Activated T-helper 1 cell treated with Interleukin-2 at 50 U/mL for 16 hours (primary cell): ENCODE measurements at places on chromosomes 1 and 21.

GRCh38 chr1:111576547-111576946 lies 43.0 kb upstream of the RAP1A start:
- no peak for DNase-seq

- DNase-seq = no peak
These were observed 97.6 kb upstream of the VANGL1 start for GRCh38 chr1:115544131-115544530.

DNA sequence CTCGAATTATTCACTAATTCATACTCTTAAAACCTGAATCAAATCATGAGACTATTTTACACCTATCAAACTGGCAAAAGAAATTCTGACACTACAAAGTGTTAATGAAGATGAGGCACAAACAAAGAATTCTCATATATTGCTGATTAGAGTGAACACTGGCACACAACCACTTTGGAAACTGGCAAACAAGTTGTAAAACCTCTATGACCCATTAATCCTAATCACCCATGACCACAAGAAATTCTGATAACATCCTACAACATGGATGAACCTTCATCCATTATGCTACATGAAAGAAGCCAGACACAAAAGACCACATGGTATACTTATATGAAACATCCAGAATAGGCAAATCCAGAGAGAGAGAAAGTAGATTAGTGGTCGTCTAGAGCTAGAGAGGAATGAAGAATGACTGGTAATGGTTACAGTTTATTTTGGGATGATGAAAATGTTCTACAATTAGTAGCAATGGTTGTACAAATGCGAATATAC lies 8.5 kb downstream of the GPBP1L1 start:
- no peak for DNase-seq

GRCh38 chr1:202801175-202801574 lies 7.0 kb downstream of the KDM5B start:
- DNase-seq = no peak

DNA sequence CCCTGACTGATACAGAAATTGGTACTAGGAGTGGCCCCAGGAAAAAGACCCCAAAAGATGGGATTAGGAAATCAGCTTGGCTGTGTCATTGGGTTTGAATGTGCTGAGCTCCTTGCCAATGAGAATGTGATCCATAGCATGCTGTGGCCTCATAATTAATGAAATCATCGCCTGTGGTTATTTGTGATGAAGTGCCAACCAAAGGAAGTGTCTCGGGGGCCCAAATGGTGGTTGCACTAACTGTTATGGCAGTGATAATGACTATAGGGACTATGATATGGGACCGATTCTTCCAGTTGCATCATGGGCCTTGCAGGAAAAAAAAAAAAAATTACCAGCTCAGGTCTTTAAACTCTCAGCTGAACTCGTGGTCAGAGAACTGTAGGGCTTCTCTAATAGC lies 15.4 kb upstream of the ZDHHC18 start:
- DNase-seq = no peak

GRCh38 chr1:235997931-235998330 lies 67.0 kb downstream of the NID1 start:
- DNase-seq = no peak

- DNase-seq = no peak
These were observed 16.5 kb downstream of the CTSK start for GRCh38 chr1:150791585-150791984.

GRCh38 chr1:43537423-43538142 lies 6.9 kb downstream of the PTPRF start:
- DNase-seq = no peak

GRCh38 chr1:235996048-235996785 lies 68.7 kb downstream of the NID1 start:
- no peak for DNase-seq

- DNase-seq = no peak
These were observed 18.1 kb downstream of the RGS2 start for GRCh38 chr1:192826791-192827546.

DNA sequence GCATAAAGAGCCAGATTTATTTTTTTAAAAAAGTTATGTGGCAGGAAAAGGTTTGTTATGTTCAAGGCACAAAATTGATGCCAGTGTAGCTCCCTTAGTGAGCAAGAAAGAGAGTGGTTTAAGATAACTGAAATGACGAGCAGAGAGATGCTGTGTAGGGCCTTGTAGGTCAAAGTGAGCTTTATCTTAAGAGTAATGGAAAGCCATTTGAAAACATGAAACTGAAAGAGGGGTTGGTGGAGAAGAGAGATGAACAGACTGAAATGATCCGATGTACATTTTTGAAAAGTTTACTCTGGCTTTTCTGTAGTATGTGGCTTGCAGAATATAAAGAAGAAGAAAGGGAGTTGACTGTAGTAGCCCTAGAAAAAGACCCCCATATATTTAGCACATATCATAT lies 383.6 kb downstream of the PLA2G4A start:
- no peak for DNase-seq

- no peak for DNase-seq
These were observed 32.4 kb downstream of the PGBD5 start for GRCh38 chr1:230393722-230394121.

DNA sequence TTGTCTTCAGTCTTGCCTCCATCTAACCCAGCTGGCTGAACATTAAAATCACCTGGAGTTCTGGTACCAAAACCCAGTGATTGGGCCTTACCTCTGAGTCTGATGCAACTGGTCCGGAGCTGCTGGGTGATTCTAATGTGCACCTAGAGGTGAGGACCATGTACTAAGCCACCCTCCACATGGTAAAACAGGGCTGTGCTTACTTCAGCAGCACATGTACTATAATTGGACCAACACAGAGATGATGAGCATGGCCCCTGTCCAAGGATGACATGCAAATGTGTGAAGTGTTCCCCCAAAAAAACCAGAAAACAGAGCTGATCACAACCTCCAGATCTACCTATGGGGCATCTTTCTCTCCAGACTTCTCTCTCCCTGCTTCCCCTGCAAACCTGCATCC lies 37.0 kb downstream of the ELK4 start:
- DNase-seq = no peak

- no peak for DNase-seq
These were observed 47.7 kb downstream of the PARP1 start for GRCh38 chr1:226360106-226360746.

DNA sequence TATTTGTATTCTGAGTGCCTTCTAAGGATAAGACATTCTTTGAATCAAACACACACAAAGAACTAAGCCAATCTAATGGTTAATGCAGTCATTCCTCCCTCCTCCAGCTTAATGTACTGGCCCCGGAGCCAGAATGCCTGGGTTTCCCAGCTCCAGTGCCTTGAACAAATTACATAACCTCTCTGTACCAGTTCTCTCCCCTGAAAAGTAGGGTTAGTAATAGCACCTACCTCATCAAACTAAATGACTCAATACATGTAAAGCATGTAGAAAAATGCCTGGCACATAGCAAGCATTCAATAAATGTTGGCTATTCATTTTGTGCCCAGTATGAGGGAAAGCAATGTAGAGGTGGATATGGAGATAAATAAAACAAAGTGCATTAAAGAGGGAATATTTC lies 14.0 kb downstream of the C1orf52 start:
- no peak for DNase-seq

DNA sequence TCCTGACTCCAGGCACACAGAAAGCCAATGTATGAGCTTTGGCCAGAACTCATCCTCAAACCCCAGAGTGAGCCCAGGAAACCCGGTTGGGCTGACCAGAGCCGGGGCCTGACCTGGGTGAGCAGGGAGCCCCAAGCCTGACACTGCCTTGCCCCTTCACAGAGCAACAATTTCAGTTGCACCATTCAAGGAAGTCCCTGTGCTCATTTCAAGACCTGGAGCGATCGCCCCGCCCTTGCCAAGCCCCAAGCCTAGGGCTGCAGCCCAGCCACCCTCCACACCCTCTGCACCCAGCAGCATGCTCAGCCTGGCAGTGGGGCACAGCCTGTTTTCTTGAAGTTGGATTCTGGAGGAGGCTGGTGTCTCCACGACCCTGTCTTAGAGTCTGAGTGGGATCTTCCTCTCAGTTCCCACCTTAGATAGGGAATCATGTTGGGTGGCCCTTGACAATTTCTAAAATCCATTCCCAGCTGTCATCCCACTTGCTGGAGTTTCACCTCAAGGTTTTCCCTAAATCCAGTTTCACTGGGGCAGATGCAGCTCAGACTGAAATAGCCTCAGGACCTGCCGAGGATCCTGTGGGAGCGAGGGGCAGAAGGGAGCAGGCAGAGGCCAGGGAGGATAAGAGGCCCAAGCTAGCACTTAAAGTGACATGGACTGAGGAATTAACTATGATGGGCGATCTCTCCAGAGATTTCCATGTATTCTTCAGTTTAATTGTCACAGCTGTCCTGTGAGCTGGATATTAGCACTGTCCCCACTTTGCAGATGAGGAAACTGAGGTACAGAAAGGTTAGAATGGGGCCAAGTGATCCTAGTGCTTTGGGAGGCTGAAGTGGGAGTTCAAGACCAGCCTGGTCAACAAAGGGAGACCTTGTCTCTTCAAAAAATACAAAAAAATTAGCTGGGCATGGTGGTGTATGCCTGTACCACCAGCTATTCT lies 2.5 kb downstream of the NBL1 start:
- no peak for DNase-seq

GRCh38 chr1:34714386-34714785 lies 40.5 kb upstream of the GJB5 start:
- DNase-seq = no peak

DNA sequence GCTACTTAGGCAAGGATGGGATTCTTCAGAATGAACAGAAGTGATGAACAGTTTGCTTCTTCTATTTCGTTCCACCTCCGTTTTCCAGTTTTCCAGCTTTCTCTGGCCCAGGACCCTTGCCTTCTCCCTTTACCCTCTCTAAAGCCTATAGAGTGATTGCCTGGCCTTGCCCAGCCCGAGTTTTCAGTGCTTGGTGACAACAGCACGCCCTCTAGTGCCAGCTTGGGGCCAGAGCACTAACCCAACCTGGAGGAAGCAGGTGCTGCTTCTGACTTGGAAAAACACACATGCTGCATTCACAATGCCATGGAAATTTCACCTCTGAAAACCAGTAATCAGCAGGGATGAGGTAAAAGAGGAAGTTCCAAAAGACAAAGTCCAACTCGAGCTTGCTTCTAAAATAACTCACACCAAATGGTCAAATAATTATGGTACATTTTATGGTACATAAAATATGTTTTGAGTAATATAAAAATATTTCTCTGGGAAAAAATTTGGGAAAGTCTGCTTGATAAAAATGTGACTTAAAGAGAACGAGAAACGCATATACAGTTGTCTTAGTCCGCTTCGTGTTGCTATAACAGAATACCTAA lies 26.1 kb downstream of the UBE2T start:
- peak; percentile 49 for DNase-seq

- DNase-seq = no peak
These were observed 11.3 kb upstream of the UCK2 start for GRCh38 chr1:165816157-165816556.

GRCh38 chr1:40709802-40710278 lies 18.3 kb downstream of the NFYC start:
- no peak for DNase-seq

GRCh38 chr1:10054465-10054864 lies 21.7 kb downstream of the UBE4B start:
- DNase-seq = no peak

DNA sequence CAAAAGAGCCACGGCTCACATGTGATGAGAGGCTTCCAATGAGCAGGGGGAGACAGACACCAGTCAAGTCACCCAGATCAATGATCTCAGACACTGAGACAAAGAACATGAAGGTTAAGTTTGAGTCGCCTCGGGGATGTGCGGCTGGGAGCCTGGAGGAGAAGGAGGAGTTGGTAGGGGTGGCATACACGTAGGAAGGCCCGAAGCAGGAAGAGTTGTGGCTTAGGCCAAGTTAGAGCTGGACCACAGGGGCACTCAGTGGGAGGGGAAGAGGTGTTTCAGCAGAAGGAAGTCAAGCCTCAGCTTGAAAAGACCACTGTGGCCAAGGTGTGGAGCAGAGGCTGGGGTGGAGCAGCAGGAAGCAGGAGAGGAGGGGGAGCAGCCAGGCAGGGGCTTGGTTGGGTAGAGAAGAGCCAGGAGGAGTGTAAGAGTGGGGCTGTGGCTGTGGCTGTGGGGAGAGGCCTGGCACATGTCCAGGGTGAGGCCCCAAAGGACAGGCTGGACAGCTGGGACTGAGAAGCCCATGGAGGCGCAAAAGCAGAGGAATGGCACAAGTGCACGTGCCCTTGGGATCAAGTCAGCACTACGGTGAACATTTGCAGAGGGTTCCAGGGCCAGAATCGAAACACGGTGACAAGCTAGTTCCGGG lies 27.6 kb downstream of the CTNNBIP1 start:
- no peak for DNase-seq

DNA sequence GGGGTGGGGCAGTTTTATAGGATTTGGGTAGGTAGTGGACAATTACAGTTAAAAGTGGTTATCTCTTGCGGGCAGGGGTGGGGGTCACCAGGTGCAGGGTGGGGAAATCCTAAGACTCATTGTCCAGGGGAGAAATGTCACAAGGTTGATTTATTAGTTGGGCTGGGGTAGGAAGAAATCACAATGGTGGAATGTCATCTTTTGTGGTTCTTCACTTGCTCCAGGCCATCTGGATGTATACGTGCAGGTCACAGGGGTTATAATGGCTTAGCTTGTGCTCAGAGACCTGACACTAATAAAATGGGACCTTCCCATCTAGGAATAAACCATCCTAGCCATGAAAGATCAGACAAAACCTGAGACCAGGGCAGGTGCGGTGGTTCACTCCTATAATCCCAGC lies 11.5 kb downstream of the TEX46 start:
- no peak for DNase-seq

- no peak for DNase-seq
These were observed 550.9 kb downstream of the USP25 start for GRCh38 chr21:16280686-16281091.

- DNase-seq = no peak
These were observed 140.6 kb downstream of the RUNX1 start for GRCh38 chr21:34908419-34909055.

GRCh38 chr21:33433425-33434114 lies 30.4 kb downstream of the IFNGR2 start:
- DNase-seq = no peak

GRCh38 chr1:37482796-37483744 lies 8.7 kb downstream of the ZC3H12A start:
- no peak for DNase-seq

DNA sequence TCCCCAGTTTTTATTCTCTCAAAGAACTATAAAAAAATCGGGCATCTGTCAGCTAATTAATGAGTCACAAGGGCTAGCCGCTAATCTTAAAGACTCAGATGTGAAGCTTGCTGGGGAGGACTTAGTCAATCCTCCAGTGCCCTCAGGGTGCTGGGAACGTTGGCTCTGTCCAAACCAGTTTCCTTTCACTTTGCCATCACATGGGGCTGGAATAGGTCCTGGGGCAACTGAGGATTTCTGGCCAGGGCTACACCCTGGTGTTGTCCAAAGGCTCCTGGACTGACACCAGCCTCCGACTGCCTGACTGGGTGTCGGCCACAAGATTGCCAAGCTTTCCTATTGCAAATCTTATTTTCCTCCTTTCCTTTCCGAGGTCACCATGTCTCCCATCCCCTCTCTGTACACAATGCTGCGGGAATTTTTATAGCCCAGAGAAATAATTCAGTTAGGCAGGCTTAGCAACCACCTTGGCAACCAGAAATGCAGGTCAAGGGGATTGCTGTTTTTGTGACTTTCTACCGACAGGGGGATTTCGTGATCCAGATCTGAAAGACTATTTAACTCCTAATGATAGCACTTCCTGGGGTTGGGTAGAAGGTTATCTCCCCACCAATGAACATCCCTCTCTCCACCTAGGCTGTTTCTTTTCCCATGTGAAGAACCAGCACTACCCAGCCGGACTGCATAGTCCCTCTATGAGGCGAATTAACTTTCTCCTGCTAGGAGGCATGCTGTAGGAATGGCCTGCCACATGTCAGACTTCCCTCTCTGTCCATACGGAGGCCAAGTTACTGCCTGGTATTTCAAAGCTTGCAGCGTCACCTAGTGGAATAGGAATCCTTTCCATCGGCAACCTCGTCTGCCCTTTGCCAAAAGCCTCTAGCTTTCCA lies 29.9 kb upstream of the CTBS start:
- no peak for DNase-seq
